HL-60 (cell line): ENCODE measurements at places on chromosomes 7 and 10.
A peak's percentile ranks its signal among the peaks of the same experiment; 100 is the strongest.

- DNase-seq: no peak
These were observed 653.9 kb upstream of the FOXK1 start for GRCh38 chr7:4028221-4028620.

DNA sequence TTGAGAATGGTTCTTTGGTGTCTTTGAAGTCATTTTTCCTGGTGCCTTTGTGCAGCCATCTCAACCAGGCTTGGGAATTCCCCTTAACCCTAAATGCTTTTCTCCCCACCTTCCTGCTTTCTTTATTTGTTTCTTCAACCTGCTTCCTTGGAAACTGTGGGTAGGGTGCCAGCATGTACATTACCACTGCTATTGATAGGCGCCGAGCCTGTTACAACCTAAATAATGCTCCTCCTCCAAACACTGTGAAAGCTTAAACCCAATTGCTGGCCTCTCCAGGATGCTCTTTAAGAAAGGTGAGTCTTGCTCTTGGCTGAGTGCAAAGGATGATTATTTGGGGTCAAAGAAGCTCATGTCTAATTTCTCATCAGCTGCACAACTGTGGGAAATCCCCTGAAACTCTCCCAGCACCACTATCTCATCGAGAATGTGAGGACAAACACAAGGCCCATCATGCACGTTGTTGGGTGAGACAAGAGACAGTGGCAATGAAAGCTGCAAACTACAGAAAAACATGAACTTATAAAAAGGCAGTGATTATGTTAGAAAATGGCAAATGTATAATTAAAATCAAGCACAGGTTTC, 285.5 kb upstream of the IGFBP3 start:
- DNase-seq: no peak

DNA sequence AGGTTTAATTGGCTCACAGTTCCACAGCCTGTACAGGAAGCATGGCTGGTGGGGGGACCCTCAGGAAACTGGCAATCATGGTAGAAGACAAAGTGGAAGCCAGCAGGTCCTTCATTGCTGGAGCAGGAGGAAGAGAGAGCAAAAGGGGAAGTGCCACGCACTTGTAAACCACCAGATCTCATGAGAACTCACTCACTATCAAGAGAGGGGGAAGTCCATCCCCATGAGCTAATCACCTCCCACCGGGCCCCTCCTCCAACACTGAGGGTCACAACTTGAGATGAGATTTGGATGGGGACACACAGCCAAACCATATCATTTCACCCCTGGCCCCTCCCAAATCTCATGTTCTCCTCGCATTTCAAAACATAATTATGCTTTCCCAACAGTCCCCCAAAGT, 171.9 kb upstream of the CACNA2D1 start:
- peak; percentile 91 for DNase-seq

DNA sequence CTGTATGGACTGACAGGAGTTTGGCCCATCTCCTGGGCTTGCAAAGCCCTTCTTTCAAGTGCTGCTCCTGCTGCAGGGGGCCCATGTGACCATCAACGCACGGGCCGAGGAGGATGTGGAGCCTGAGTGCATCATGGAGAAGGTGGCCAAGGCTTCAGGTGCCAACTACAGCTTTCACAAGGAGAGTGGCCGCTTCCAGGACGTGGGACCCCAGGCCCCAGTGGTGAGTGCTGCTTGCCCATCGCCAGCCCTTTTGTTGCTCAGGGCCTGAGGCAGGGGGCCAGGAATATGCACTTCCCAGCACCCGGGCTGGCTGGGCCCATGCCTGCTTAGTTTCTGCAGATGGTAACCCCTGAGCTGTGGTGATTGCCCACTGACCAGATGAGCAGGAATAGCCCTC, 8.7 kb downstream of the PGAM2 start:
- DNase-seq: no peak

GRCh38 chr7:28410628-28411531, 1.4 kb upstream of the CREB5 start:
- DNase-seq: peak; percentile 25

DNA sequence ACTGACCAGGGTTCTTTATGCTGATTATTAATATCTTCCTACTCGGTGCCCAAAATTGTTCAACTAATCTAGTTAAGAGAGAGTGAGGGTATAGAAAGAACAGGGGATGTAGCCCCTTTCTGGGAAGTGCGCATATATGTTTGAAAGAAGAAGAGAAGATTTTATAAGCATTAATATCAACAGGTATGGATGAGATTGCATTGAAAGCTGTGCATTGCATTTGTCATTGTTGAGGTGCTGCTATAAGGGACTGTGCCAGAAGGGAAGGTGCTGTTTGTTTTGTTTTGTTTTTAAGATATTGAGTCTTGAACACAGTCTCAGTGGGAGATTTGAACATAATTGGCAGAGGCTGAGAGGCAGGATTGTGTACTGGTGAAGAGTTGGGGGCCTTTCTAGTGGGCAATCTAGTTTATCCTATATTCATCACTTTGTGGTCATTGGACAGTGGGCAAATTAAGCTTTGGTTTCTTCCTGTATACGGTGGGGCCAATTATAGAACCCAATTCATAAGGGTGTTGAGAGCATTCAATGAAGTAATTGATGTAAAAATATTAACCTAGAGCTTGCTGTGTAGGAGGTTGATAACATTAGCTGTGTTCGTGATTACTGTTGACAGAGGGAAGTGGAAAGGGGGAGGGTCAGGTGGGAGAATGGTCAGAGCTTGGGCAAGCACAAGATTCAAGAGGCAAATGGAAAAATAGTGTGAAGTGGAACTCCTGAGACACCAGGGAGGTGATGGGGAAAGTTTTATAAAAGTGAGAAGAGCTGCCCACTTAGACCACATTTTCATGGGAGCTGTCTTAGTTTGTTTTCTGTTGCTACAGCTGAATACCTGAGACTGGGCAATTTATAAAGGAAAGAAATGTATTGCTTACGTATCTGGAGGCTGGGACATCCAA, 19.9 kb upstream of the PCGF5 start:
- no peak for DNase-seq

DNA sequence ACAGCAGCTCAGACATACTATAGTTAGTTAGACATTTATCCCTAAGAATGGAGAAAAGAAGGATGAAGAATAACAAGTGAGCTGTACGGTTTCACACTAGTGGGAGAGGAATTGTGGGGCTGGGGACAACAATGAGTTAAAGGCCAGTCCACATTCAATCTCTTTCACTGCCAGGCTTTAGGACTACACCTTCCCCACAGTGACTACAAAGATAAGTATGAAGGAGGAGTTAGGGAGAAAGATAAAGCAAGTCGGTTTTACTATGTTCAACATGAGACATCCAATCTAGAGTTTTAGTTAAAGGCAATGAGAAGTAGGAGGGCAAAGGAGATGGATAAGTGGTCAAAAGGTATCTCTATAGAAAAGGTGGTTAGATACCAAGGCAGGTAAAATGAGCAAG, 16.3 kb downstream of the ARHGAP12 start:
- DNase-seq: no peak

DNA sequence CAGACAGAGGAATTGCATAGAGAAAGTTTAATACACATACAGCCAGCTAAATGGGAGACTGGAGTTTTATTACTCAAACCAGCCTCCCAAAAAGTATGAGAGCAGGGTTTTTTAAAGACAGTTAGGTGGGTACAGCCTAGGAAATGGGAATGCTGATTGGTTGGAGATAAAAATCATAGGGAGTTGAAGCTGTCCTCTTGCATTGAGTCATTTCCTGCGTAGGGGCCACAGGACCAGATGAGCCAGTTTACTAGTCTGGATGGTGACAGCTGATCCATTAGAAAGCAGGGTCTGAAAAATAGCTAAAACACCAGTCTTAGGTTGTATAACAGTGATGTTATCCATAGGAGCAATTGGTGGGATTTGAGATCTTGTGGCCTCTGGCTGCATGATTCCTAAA, 76.1 kb upstream of the POM121L12 start:
- DNase-seq: no peak

GRCh38 chr7:131026297-131027000, 292.4 kb upstream of the KLF14 start:
- DNase-seq: peak; percentile 74

DNA sequence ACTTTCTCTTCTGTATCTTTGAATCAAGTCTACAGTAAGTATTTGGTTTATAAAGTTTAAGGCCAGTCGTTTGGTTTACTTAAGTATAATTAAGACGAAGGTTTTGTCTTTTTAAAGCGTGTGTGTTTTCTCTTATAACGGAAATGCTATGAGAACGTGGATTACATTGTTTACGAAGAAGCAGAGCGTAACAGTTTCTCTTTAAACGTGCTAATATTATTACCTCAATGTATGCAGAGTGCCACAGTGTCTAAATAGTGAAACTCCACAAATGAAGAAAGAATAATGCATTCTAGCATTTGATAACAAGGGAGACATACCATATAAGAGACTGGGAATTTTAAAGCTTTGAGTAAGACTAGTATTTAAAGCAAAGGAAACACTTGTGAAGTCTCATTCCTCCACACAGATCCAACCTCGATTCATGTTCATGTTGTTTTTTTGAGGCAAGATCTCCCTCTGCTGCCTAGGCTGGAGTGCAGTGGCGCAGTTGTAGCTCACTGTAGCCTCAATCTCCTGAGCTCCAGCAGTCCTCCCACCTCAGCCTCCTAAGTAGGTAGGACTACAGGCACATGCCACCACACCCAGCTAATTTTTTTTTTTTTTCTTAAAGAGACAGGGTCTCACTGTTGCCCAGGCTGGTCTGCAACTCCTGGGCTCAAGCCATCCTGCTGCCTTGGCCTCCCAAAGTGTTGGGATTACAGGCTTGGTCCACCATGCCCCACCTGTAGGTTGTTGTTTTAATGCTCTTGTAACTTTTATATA, 75.1 kb downstream of the ANKRD61 start:
- DNase-seq: peak; percentile 60

GRCh38 chr7:16098585-16099179, 322.7 kb downstream of the CRPPA start:
- no peak for DNase-seq

DNA sequence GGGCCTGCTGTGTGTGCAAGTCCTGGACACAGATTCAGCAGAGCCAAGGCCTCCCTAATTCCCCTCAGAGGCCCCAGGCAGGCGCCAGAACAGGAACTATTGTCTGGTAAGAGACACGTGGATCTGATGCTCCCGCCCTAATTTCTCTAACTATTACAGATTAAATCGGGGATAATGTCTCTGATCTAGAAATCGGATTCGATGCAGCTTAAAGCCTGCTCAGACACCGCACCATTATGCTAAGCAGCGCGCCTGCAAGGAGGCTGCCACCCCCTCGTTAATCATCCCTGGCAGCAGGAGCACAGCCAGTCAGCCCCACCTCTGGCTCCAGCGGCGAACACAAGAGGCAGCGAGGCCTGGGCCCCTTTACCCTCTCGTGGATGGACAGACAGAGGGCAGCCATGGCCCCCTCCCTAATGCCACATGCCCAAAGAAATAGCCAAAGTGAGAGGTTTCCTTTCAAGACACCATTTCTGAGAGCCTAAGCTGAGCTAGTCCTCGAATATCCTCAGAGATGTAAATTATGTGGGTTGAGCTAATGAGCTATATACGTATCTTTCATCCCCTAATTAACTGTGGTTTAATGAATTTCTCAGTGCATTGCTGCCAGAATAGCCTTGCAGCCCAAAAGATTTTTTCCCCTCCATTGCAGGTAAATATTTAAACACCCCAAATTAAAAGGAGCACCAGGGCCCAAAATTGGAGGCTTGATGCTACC, 122.1 kb downstream of the GRID1 start:
- DNase-seq: no peak

GRCh38 chr7:128030263-128030653, 979 bp downstream of the LRRC4 start:
- no peak for DNase-seq

GRCh38 chr7:157576415-157576814, 239.6 kb downstream of the DNAJB6 start:
- peak; percentile 46 for DNase-seq

DNA sequence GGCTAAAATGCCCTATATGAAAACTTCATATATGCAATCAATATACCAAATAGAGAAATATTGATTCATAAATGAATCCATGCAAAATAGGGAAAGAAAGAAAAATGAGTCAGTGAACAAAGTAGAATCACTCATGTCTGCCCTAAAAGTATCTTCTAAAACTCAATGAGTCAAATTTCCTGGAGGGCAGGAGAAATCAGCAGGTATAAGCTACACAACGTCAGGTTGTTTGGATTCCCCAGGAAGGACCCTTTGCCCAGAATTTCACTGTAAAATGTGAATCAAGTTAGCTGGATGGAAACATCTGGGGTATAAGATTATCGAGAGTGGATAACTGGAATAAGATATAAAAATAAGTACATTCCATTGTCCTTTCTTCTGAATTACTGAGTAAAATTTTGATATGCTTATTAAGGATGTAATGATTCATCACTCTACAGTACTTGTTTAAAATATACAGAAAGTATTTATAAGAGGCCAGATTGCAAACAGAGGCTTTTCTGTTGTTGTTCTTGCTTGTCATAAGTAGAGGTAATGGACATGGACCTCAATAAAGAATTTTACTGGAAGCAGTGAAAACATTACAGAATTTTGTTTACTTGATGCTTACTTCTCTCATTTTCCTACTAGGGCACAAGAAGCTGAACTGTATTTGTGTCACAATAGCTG, 99.0 kb downstream of the AGMO start:
- no peak for DNase-seq

GRCh38 chr7:139640681-139641080, 117.2 kb downstream of the CLEC2L start:
- peak; percentile 49 for DNase-seq

- DNase-seq: no peak
These were observed 1.3 kb downstream of the PRKCQ start for GRCh38 chr10:6578795-6579182.

GRCh38 chr7:20153999-20154398, 63.2 kb downstream of the MACC1 start:
- DNase-seq: no peak

GRCh38 chr7:24896031-24896501, 83.9 kb downstream of the OSBPL3 start:
- no peak for DNase-seq

DNA sequence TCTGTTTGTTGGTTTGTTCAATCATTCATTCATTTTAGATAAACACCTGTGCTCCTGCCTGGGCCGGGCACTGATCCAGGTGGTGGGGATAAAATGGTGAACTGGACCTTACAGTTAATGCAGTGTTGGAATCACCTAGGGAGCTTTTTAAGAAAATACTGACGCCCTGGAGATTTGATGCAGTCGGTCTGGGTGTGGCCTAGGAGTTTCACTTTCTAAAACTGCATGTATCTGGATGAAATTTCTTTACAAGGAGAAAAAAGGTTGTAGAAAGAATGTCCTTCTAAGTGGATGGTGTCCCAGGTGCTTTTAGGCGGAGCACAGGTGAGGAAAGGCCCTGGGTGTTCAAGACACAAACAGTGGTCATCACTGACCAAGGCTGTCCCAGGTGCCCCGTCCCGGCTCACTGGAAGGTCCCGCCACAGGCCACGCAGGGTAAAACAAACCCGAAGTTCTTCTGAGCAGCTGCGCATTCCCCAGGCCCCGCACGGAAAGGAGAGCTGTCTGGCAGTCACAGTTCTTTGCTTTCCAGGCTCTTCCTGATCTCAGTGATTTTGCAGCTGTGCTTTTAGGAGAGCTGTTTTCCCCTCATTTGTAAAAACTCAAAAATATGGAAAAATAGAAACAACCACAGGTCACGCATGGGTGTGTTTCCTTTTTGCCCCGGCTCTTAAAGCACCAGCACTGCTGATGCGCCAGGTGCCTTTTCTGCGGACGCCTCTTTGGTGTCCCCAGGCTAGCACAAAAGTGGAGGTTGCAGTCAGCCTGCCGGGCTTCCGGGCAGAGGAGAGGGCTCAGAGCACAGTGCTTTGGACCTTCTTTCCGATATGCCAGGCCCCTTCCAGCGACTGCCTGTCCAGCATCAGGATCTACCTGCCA, 161.9 kb downstream of the GRK5 start:
- no peak for DNase-seq
